ENCODE measurements at places on chromosomes 13 and 19.

GRCh38 chr13:42379241-42379640, 107.3 kb downstream of the AKAP11 start:
- no peak for DNase-seq

- peak; percentile 47 for DNase-seq
Measured at GRCh38 chr13:100673376-100673712, 1.3 kb downstream of the TMTC4 start.

GRCh38 chr19:29259867-29260281, 46.9 kb upstream of the UQCRFS1 start:
- DNase-seq = no peak

- DNase-seq = peak; percentile 26
Measured at GRCh38 chr19:44658069-44658733, 13.1 kb upstream of the CEACAM19 start.

DNA sequence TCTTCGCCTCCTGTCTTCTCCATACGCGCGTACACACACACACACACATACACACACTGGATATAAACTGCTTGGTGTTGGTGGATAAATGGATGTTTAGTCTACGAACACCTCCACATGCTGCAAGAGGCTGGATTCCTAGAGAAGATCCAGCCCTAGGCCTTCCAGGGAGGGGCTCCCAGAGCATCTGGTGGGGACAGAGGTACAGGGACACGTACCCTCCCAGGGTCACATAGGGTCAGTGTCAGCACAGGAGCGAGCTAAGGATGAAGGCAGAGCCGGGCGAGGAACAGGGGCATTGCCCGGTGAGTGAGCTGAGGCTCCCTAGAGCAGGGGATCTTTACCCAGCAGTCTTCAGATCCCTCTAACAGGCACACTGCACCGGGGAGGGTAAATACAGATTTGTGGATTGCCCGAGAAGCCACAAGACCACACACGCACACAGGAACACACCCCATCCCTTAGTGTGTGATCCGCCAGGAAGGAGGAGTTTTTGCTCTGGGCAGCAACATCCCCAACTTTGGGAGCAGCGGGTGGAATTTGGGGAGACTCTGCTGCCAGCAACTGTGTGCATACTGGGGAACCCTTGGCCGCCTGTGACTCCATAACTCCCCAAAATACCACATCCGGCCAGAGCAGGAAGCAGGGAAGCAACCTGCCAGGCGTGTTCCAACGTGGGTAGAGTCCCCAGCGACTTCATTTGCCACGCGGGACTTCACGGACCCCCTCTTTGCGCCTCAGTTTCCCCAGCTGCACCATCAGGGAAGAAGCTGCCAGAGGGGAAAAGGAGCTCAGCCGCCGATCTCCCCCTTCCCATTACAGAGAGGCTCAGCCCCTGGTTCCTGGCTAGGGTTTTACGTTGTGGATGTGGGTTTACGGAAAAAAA, 5.8 kb upstream of the TLE2 start:
- DNase-seq = peak; percentile 66

GRCh38 chr19:3071768-3072167, 9.5 kb upstream of the TLE5 start:
- no peak for DNase-seq

DNA sequence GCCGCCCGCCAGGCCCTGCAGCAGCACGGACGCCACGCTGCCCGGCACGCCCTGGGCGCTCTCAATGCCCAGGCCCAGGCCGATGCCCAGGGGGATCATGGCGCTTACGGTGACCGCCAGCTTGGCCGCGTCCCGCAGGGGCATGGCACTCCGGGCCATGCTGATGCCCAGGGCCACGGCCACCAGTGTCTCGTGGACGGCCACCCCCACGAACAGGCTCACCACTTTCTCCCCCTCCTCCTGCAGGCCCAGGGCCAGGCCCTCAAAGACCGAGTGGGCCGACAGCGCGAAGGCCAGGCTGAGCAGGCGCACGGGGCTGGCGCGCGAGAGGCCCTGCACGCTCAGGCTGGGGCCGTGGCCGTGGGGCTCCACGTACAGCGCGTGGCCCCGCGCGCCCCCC, 6.9 kb downstream of the SLC39A3 start:
- DNase-seq = no peak

- no peak for DNase-seq
Measured at GRCh38 chr13:74741732-74742131, 607.5 kb upstream of the KLF12 start.

GRCh38 chr13:51222037-51222685, at the start of gene FAM124A:
FAM124A (plus strand) TSS chr13:51222398; CDS start chr13:51222502, 104 bp downstream.
- peak; percentile 74 for DNase-seq

- no peak for DNase-seq
Measured at GRCh38 chr19:5059213-5059574, 90.3 kb downstream of the KDM4B start.

DNA sequence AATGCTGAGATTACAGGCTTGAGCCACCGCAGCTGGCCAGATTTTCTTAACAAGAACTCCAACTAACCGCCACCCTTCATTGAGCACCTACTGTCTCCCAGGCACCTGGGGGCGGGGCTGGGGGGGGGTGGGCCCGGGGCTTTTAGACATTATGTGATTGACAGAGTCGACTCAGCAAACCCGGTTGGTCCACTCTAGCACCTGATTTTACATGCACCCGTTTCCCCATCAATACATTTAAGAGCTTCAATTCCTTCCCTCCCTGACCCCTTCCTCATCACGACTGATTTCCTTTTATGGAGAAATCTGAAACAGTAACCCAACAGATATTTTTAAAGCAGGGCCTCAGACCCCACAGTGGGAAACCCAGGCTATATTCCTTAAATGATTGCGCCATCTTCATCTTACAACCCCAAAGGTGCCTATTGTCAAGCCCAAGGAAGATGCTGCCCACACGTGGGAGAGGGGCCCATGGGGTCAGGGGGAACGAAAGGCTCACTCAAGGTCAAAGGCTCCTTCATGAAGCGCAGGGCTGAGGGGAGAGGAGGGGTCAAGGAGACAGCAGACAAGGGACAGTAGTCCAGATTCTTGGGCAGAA, 1.8 kb downstream of the INSR start:
- DNase-seq = no peak

DNA sequence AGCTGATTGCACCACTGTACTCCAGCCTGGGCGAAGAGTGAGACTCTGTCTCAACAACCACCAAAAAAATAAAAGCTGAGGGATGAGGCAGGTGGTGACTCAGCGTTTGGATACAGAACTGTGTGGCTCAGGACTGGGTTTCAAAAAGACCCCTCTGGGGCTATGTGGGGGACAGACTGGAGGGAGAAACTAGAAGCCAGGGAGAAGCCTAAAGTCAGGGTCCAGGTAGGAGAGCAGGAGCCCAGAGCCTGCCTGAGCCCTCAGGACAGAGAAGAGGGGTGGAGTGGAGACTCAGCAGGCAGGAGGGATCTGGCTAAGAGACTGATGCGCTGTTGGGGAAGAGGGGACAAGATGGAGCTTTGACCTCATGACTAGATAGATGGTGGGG, 1.8 kb upstream of the CD37 start:
- DNase-seq = no peak

- DNase-seq = no peak
Measured at GRCh38 chr13:40517486-40518480, 148.7 kb downstream of the FOXO1 start.

DNA sequence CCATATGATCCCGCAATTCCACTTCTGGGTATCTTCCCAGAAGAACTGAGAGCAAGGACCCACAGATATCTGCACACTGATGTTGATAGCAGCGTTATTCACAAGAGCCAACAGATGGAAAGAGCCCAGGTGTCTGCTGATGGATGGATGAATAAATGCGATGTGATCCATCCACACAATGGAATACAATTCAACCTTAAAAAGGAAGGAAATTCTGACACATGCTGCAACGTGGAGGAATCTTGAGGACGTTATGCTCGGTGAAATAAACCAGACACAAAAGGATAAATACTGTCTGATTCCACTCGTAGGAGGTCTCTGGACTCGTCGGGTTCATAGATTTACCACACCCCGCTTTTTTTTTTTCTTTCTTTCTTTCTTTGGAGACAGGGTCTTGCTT, 21.8 kb downstream of the ARHGEF18 start:
- DNase-seq = no peak

GRCh38 chr19:29873801-29874575, 62.2 kb downstream of the CCNE1 start:
- DNase-seq = no peak

DNA sequence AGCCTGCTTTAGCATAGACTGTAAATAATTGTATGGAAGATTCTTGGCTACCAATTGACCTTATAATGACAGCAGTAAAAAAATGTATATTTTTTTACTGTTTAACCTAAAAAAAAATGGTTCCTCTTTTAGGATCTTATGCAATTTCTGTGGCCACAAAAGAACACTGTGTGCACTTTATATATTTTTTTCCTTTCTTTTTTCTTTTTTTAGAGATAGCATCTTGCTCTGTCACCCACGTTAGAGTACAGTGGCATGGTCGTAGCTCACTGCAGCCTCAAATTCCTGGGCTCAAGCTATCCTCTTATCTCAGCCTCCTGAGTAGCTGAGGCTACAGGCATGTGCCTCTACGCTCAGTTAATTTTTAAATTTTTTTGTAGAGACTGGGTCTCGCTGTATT, 6.1 kb downstream of the FLT3 start:
- peak; percentile 91 for DNase-seq

DNA sequence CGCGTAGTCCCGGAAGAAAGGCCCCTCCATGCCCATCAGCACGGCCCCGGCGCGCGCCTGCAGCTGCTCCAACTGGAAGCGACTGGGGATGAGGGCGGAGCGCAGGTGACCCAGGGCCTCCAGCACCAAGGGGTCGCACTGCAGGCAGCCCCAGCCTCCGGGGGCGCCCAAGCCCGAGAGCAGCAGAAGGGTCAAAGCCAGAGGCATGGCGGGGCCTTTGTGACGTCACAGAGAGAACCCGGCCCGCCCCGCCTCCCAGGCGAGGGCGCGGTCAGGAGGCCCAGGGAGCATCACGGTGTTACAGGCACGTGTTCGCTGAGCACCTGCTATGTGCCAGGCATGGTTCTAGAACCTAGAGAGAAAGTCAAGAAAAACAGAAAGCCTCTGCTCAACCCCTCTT, at the start of gene IZUMO2:
TSS of gene IZUMO2 (minus strand) at position 294 of the 400 bp plus-strand sequence. CDS start at position 207, 87 bp downstream.
- DNase-seq = no peak

- peak; percentile 8 for DNase-seq
Measured at GRCh38 chr13:67792151-67792676, 562.1 kb upstream of the PCDH9 start.

GRCh38 chr19:39411832-39412099, 703 bp upstream of the PLEKHG2 start:
- DNase-seq = peak; percentile 97

DNA sequence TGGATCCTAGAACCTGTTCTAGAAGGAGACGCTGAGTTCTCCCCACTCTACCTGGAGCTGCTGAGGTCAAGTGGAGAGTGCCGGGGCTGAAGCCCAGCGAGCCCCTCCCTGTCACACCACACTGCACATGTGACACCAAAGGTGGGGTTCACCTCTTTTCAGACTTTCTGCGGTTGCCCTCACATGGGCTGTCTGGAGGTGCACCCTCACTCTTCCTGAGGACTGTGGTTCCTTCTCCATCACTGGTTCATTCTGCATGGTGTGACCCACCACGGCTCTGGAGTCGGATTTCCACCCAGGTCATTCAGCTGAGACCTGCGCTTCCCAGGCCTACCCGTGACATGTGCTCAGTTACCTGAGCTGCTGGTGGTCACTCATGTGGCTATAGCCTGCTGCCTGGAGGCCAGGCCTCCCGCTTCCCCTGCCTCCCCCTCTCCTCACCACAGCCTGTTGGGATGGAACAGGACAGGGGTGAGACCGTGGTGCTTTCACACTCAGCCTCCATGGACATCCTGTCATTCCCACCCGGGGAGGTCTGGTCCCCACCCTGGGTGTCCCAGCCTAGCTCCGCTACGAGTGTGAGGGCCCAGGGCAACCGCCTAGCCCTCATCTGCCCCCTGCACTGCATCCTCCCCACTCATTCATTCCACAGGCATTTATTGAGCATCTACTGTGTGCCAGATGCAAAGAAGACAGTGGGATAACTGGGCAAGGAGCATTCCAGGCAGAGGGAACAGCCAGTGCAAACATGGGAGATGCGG, 605 bp upstream of the A1BG start:
- no peak for DNase-seq

- no peak for DNase-seq
Measured at GRCh38 chr19:16416991-16417390, 54.8 kb downstream of the EPS15L1 start.

DNA sequence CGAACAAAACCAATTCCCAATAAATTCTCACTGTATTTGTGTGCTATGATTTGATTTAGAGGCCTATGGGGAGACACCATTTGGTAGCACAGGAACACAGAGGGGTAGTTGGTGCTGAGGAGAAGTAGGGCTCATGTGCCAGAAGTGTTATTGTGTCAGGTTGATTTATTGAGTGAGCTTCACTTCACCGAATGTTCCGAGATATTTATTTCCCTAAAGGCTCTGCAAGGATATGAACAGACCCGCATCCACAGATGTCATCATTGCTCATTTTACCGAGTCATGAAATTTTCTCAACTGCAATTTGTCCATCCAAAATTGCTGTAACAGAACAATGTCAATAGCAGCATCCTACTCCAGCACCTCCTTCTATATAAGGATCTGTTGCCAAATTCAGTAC, 69.5 kb downstream of the DACH1 start:
- peak; percentile 42 for DNase-seq

DNA sequence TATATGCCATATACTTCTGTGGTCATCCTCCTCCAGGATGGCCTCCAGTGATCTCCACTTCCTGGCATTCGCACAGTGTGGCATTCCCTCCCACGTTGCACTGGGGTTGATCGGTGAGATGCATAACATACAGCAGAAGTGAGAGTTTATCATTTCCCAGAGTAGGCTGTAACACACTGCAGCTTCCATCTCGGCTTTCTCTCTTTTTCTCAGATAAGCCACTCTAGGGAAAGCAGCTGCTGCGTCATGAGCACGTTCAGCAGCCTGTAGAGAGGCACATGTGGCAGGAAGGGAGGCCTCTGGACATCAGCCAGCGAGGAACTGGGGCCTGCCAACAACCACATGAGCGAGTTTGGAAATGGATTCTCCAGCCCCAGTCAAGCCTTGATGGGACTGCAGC, 807.1 kb downstream of the DIAPH3 start:
- DNase-seq = peak; percentile 48

DNA sequence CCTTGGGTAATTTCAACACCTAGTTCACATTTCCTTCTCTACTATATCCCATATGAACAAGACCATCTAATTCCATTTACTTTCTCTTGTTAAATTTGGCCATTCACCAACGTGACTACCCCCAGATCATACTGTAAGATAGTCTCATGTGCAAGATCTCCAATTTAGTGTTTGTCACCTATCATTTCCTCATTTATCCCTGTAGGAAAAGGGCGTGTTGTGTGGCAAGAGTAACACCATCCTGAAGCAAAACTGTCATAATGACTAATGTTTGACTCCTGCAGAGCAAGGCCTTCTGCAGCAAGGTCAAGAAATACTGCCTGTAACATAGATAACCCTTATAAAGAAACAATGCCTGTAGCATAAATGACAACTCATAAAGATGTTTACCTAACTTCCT, 51.3 kb downstream of the SUCLA2 start:
- no peak for DNase-seq

GRCh38 chr19:32928806-32929205, 43.0 kb downstream of the CEP89 start:
- no peak for DNase-seq

- no peak for DNase-seq
Measured at GRCh38 chr13:90477216-90477615, 870.3 kb upstream of the MIR17HG start.

GRCh38 chr13:42990291-42991232, 1.5 kb downstream of the EPSTI1 start:
- peak; percentile 37 for DNase-seq

GRCh38 chr13:25939961-25940687, 111.7 kb downstream of the SHISA2 start:
- DNase-seq = no peak

GRCh38 chr13:33554919-33555791, 262.8 kb upstream of the RFC3 start:
- no peak for DNase-seq

GRCh38 chr19:28535352-28535775, 677.6 kb downstream of the UQCRFS1 start:
- no peak for DNase-seq

Data from hematopoietic multipotent progenitor cell treated with erythropoietin and hydrocortisone succinate and interleukin-3 and kit ligand, for 4 days (in vitro differentiated cells).